ENCODE measurements at places on chromosomes 7 and 10. TPM values are rescaled to one million over a fixed set of nuclear protein-coding genes. Genes with fewer than 3 reads are reported as not detected.

GRCh38 chr10:14560274-14560673 lies 214.4 kb downstream of the FAM107B start:
- DNase-seq = no peak

- DNase-seq = no peak
Observed at GRCh38 chr10:6987536-6987945, 407.5 kb upstream of the PRKCQ start.

DNA sequence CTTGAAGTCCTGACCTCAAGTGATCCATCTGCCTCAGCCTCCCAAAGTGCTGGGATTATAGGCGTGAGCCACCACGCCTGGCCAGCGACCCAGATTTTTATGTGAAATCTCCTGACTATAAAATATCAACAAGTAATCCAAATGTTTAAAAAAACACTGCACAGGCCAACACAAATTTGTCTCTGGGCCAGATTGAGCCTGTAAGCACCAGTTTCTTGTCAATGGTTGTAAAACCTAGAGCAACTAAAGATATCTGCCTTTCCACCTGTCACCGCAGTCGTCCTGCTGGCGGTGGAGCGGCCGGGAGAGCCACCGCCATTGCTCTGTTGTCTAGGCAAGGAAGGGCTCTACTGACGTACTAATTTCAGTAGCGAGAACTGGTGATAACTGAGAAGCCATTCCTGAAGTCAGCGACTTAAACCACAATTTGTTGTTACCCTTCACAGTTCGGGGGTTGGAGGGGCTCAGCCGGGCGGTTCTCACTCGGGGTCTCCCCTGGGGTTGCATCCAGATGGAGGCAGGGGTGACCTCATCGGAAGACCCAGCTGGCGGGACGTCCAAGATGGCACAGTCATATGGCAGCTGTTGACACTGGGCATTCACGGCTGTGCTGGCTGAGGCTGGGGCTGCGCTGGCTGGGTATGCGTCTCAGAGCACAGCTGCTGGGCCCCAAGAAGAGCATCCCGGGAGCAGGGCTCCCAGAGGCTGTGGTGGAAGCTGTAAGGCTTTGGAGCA lies 55.2 kb upstream of the PDGFA start:
- DNase-seq = peak; percentile 73

DNA sequence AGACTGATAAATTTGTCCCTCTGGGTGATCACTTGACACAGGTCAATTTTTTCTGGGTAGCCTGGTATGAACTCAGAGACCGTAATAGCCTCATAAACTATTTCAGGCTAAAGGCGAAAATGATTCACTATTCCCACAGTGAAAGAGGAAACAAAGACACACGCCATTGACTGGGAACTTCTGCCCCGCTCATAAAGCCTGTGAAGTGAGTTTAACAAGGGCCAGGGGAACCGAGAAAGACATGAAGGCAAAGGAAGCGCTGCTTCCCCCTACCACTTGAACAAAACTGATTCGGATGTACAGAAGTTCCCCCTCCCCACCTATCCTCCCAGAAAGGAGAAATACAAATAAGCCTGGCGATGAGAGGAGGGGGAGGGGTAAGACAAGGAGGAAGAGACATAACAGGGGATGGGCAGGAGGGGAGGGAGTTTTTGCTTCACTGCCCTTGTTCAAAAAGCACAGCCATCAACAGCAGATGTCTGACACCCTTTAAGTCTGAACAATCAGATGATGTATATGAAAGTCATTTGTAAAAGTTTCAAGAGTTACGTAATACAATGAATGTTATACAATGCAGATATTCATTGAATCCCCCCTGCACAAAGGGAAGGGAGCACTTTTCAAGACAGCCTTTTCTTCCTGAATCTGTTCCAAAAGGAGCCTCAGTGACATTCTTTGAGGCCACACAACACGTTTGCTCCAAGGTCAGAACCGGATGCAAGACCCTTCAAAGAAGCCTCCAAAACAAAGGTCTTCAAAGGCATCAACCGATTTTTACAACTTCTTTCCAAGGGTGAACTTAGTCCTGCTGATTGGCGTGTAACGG lies 734 bp downstream of the ABCB4 start:
- peak; percentile 76 for DNase-seq

DNA sequence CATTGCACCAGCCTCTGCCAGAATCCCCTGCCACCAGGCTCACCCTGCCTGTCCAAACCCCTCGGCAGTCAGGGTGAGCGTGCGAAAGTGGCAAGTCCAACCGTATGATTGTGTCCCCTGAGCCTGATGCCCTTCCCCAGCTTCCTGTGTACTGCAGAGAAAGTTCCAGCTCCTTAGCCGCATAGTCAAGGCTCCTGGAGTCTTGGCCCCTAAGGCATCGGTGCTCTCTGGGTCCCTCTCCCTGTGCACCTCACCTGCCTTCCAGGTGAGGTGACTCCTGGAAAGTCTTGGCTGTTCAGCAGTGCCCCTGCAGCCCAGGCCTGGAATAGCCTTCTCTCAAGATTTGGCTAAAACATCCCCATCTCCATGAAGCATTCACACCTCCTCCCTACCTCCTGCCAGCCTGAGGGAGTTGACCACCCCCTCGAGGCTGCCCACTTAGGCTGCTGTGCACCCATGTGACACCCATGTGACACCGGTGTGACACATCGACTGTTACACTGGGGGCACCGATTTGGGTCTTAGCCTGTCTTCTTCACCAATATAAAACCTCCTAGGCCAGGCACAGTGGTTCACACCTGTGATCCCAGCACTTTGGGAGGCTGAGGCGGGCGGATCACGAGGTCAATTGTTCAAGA lies 56.1 kb upstream of the ELN start:
- DNase-seq = no peak

Gene HNRNPA2B1
- 233 TPM for total RNA-seq

Measured in myocyte (in vitro differentiated cells).